ENCODE measurements at places on chromosomes 3 and 15. TPM values are rescaled to one million over a fixed set of nuclear protein-coding genes. Genes with fewer than 3 reads are reported as not detected.
A peak's percentile ranks its signal among the peaks of the same experiment; 100 is the strongest.

Gene HRG
- total RNA-seq = not detected

GRCh38 chr3:128490915-128491690 is 1.9 kb downstream of the GATA2 start:
- peak overlapping the region; percentile 54 for H3K4me3 ChIP-seq
- peak overlapping the region; percentile 74 for H3K27ac ChIP-seq
- peaks cover 2% of the 10 kb centered on the region for H3K4me1 ChIP-seq

Gene TRH
- not detected for total RNA-seq

- peaks cover 3% of the 10 kb centered on the region for H3K36me3 ChIP-seq
- no peak overlapping the region for H3K4me3 ChIP-seq
- DNase-seq = peak; percentile 14
- H3K4me1 ChIP-seq = no peaks in the 10 kb centered on the region
These were observed 22.4 kb upstream of the TM4SF19 start for GRCh38 chr3:196360586-196360985.

DNA sequence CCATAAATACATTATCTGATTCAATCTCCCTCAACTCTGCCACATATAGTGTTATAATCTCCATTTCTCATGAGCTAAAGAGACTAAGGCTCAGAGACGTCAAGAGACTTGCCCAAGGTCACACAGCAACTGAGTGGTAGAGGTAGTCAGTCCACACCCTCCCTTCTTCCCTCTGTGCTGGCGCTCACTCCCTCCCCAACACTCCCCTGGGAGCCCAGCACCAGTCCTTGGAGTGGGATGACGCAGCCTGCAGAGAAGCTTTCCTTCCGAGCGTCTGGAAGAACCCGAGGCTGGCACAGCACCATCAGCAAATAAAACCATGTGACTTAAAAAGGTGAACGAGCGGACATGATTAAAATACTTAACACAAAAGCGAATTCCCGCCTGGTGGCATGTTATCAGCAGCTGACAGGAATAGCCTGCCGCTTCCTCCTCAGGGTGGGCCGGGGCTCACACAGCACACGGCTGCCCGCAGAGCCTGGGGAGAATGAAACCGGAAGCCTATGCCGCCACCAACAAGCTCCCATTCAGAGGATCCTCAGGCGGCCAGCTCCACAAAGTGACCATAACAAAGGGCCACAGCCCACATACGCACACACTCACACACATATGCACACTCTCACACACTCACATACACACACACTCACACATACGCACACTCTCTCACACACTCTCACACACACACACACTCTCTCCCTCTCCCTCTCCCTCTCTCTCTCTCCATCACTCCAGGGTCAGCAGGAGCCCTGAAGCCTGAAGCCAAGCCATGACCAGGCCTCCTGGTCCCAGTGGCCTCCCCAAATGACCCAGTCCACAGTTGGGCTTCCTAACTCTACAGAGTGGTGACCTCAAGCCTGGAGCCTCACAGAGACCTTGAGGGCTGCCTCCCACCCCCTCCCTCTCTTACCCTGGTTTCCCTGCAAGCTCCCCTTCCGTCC is 120.5 kb downstream of the XXYLT1 start:
- DNase-seq = peak; percentile 92
- no peaks in the 10 kb centered on the region for H3K27me3 ChIP-seq
- no peaks in the 10 kb centered on the region for H3K36me3 ChIP-seq
- peak overlapping the region; percentile 27 for H3K4me3 ChIP-seq
- peaks cover 56% of the 10 kb centered on the region for H3K4me1 ChIP-seq

- no peaks in the 10 kb centered on the region for H3K36me3 ChIP-seq
- H3K4me1 ChIP-seq = no peaks in the 10 kb centered on the region
These were observed 51.0 kb downstream of the FHIT start for GRCh38 chr3:61200270-61200669.

- no peak overlapping the region for H3K4me3 ChIP-seq
- no peaks in the 10 kb centered on the region for H3K36me3 ChIP-seq
- peak overlapping the region; percentile 15 for H3K27ac ChIP-seq
- peaks cover 39% of the 10 kb centered on the region for H3K4me1 ChIP-seq
- no peaks in the 10 kb centered on the region for H3K27me3 ChIP-seq
- DNase-seq = peak; percentile 100
These were observed 57.0 kb upstream of the NR2F2 start for GRCh38 chr15:96273317-96274086.

DNA sequence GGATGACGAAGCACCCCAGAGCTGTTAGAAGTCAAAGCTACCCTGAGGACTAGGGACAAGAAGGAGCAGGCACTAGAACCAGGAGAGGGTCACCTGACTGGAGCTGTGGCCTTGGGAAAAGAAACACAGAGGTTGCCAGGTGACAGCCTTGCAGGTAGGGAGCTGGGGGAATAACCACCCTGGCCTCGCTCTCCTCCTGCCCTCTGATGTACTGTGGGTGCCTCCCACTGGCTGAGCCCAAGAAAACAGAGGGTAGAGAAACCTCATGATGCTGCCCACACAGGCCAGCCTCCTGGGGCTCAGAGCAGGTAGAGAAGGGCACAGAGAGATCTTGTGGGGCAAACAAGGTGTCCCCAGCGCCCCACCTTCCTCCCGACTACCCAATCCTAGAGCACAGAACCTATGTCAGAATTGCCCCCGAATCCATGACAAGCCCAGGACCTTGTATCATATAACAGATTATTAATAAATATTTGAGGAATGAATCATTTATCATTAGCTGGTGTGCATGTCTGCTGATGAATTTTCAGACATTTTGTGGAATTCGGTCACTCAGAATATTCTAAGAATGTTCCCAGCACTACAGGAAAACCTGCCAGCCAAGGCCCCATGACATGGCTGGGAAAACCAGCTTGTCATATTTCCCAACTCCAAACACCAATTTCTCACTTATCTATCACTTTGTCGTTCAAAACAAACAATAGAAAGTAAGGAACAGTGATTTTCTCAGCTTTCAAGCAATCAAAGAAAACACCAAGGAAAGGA is 59.8 kb upstream of the MEX3B start:
- peak overlapping the region; percentile 16 for H3K27ac ChIP-seq
- H3K36me3 ChIP-seq = no peaks in the 10 kb centered on the region

DNA sequence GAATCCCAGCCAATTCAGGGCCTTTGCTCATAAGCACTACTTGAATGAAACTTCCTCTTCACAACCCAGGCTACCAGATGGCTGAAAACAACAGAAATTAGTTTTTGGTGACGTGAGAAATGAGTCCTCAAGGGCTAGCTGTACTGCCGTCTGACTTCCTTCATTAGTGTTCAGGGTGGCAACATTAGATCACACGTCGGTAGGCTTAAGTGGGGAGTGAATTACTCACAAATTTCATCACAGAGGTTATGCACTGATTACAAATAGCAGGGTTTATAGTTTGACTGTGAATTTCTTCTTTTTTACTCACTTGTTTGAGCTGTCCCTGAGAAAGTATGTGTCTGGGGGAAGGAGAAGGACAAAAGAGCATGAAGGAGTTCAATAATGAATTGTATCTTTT is 397.2 kb downstream of the GAP43 start:
- DNase-seq = peak; percentile 71
- H3K4me3 ChIP-seq = no peak overlapping the region
- H3K27ac ChIP-seq = no peak overlapping the region
- H3K4me1 ChIP-seq = no peaks in the 10 kb centered on the region
- H3K36me3 ChIP-seq = no peaks in the 10 kb centered on the region

Gene USF3
- total RNA-seq = 8.9 TPM

DNA sequence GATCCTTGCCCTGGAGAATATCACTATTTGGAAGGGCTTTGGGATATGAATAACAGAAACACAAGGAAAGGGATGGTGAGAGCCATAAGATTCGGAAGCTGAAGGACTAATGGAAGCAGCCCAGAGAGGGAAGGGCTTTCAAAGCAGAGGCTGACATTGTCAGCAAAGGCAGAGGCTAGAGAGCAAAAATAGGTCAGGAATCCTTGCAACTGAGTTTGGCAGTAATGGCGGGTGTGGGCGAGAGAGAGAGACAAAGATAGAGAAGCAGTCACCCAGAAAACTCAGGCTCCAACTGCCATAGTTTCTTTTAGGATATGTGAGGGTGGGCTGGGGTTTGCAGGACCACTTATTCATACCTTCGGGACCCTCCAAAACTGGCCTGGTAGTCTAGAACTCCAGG is 248.6 kb downstream of the OPA1 start:
- no peaks in the 10 kb centered on the region for H3K36me3 ChIP-seq
- no peak for DNase-seq
- no peak overlapping the region for H3K4me3 ChIP-seq
- H3K27me3 ChIP-seq = peaks cover 13% of the 10 kb centered on the region

Gene RTP3
- not detected for total RNA-seq

DNA sequence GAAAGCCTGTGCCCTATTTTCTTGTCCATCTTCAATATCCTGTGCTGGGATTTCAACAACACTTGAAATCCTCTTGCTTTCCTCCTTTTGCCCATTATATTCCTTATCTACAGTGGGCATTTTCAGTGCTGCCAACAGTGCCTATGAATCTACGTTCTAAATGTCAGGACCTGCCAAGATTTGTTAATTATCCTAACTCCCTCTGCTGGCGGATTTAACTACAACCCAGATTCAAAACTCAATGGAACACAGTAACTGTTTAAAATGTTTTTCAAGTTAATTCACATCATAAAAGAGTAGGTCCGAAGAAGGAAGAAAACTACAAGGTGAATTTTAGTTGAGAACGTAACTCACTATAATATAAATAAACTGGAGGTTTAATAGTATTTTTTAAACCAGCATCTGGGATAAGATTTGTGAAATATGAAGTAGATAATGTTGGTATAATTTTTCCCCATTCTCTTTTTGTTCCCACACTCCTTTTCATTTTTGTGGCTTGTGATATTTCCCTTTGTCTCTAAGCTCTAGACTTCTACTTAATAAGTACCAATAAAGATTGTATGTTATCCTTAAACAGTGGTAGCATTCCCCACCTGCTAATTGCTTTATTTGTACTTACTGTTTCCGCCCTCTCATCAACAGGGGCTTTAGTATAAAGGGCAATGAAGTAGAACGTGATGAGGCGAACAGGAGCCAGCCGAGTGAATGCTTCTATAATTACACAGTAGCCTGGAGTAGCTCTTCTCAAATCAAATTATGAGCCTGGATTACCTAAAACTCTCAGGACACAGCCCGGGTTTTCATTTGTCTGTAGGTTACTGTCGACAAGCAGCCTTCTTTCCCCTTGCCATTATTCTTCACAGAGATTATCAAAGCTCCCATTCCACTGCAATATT is 302.5 kb upstream of the ATP11B start:
- no peaks in the 10 kb centered on the region for H3K27me3 ChIP-seq
- H3K4me3 ChIP-seq = no peak overlapping the region
- no peaks in the 10 kb centered on the region for H3K4me1 ChIP-seq
- H3K36me3 ChIP-seq = no peaks in the 10 kb centered on the region
- no peak overlapping the region for H3K27ac ChIP-seq

GRCh38 chr3:114504941-114505628 is 211.3 kb downstream of the TIGIT start:
- no peak overlapping the region for H3K27ac ChIP-seq
- H3K27me3 ChIP-seq = no peaks in the 10 kb centered on the region
- H3K4me1 ChIP-seq = peaks cover 10% of the 10 kb centered on the region
- H3K36me3 ChIP-seq = no peaks in the 10 kb centered on the region
- peak; percentile 46 for DNase-seq

- H3K27ac ChIP-seq = no peak overlapping the region
- H3K4me3 ChIP-seq = no peak overlapping the region
- no peaks in the 10 kb centered on the region for H3K27me3 ChIP-seq
These were observed 18.3 kb downstream of the MYZAP start for GRCh38 chr15:57609805-57610529.

DNA sequence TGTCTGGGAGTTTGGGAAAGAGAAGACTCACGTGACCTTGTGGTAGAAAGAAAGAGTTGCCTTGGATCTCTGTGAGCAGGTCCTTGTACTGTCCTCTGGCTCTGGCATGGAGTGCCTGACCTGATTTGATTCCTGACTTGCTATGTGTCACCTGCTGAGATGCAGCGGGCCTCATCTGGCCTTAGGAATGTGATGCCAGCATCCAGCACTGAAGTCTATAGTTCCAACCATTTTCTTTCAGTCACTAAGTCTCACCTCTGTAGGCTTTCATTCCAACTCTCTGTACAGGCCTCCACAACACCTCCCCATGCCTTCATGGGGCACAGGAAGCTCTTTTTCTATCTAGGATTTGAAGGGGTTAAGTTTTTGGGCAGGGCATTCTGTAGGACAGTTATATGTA is 12.1 kb upstream of the OXSR1 start:
- H3K27me3 ChIP-seq = no peaks in the 10 kb centered on the region
- H3K4me3 ChIP-seq = no peak overlapping the region
- no peaks in the 10 kb centered on the region for H3K4me1 ChIP-seq

Gene GOLGA8J
- not detected for total RNA-seq

GRCh38 chr3:25291481-25291905 is 136.6 kb upstream of the RARB start:
- H3K27me3 ChIP-seq = no peaks in the 10 kb centered on the region
- no peak overlapping the region for H3K27ac ChIP-seq
- no peaks in the 10 kb centered on the region for H3K36me3 ChIP-seq
- DNase-seq = no peak

- H3K27me3 ChIP-seq = no peaks in the 10 kb centered on the region
- no peak overlapping the region for H3K27ac ChIP-seq
- no peaks in the 10 kb centered on the region for H3K36me3 ChIP-seq
- H3K4me3 ChIP-seq = no peak overlapping the region
These were observed 204.4 kb downstream of the RYR3 start for GRCh38 chr15:33515121-33515520.

- no peak overlapping the region for H3K27ac ChIP-seq
- peaks cover 12% of the 10 kb centered on the region for H3K4me1 ChIP-seq
- no peak for DNase-seq
- H3K4me3 ChIP-seq = no peak overlapping the region
- no peaks in the 10 kb centered on the region for H3K27me3 ChIP-seq
These were observed 870 bp upstream of the TMEM40 start for GRCh38 chr3:12759693-12760565.
